ENCODE measurements at places on chromosomes 3 and 15.

GRCh38 chr3:83524901-83525300 is 1433.9 kb upstream of the CADM2 start:
- DNase-seq = no peak

- DNase-seq = no peak
Measured at GRCh38 chr3:56923526-56924224, 121.9 kb upstream of the ARHGEF3 start.

- no peak for DNase-seq
Measured at GRCh38 chr3:126127904-126128303, 44.0 kb upstream of the SLC41A3 start.

DNA sequence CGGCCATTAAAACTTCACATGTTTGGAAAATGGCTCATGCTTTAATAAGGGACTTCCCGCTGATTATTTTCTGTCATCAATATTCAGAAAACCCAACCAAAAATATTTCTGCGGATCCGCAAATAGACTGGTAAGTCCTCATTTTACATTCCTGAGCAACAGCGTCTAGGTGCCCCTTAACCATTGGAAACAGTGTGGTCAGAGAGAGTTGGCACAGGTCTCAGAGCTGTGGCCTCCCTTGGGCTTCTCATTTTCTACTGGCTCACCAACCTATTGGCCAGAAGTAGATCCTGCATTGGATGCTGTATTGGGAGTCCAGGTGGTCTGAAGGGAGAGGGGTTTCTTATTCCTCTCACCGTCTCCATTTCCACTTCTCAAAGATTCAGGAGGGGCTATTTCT is 348.1 kb upstream of the DCBLD2 start:
- no peak for DNase-seq

DNA sequence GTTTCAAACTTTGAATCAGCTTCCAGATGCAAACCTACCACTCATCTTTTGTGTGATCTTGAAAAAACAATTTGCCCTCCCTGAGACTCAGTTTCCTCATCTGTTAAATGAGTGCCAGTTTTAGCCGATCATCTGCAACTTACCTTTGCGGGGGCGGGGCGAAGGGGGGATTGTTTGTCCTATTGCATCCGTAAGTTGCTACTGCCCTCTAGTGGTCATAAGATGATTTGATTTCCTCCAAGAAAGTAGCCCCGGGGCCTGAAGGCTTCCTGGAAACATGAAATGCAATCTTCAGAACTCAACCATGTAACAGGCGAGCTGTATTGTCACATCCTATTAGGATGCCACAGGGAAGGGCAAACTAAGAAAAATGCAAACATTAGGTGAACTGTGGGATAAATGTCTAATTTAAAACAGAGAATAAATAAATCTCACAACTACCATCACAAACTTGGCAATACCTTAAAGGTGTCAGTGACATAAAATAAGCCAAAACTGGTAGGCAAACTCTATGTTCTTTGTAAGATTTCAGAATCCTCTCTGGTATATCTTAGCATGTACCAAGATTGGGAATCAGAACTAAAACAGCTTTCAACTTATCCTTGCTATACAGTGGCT is 63.5 kb upstream of the CLDN18 start:
- no peak for DNase-seq

GRCh38 chr3:132407025-132407424 is 10.3 kb upstream of the DNAJC13 start:
- no peak for DNase-seq

GRCh38 chr3:133944641-133945380 is 49.1 kb upstream of the RAB6B start:
- no peak for DNase-seq

- no peak for DNase-seq
Measured at GRCh38 chr15:77030928-77031375, 36.0 kb downstream of the PSTPIP1 start.

DNA sequence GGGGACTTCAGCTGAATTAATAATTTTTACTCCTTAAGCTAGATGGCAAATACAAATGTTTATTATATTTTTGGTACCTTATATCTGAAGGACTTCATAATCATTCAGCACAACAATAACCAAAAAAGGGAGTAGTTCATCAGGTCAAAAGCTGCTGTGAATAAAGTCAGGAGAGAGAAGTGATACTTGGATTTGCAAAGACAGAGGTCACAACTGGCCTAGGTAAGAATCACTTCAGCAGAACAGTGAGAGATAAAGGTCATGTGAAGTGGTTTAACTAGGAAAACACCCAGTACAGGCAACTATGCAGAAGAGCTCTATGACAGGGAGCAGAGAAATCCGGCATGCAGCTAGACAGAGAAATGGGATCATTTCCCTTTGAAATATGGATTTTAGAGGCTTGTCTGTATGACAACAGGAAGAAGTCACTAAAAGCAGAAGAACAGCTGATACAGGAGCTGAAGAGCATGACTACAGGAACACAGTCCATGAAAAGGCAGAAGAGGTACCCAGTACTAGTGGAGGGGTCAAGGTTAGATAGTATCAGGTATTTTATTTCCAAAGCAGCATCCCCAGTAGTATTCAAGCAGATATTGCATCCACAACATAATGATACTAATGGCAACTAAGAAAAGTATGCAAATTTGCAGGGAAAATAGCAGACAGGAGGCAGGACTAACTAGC is 25.7 kb downstream of the ZMAT3 start:
- DNase-seq = no peak

DNA sequence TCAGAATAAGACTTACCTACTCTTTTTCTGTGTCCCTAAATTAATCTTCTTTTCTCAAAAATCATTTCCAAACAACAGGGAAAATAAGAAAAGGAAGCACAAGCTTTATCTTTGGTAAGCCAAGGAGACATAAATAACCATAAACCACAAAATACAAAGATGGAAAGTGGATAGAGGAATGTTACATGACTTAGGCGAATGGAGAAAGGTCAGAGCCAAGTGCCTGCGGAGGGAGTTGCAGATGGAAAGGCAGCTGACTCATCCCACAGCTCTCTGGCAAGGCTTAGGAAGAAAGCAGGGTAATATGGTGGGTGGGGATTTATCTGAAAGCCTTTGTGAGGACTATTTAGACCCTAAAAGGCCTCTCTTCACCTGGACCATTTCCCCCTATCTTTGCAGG is 72.8 kb downstream of the GALK2 start:
- no peak for DNase-seq

- no peak for DNase-seq
Measured at GRCh38 chr3:178736300-178736699, 200.1 kb downstream of the KCNMB2 start.

DNA sequence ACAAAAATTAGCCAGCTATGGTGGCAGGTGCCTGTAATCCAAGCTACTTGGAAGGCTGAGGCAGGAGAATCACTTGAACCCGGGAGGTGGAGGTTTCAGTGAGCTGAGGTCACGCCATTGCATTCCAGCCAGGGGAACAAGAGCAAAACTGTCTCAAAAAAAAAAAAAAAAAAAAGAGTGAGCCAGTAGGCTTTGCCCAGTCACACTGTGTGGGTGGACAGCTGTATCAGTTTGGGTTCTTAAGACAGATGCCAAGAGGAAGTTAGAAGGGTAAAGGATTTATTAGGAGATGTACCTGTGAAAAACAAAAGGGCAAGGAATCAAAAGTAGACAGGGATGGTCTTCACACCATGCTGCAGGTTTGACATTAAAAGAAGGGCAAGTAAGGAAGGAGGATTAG is 86.1 kb upstream of the CGNL1 start:
- DNase-seq = no peak

- DNase-seq = no peak
Measured at GRCh38 chr15:66841953-66842681, 140.1 kb downstream of the SMAD6 start.

DNA sequence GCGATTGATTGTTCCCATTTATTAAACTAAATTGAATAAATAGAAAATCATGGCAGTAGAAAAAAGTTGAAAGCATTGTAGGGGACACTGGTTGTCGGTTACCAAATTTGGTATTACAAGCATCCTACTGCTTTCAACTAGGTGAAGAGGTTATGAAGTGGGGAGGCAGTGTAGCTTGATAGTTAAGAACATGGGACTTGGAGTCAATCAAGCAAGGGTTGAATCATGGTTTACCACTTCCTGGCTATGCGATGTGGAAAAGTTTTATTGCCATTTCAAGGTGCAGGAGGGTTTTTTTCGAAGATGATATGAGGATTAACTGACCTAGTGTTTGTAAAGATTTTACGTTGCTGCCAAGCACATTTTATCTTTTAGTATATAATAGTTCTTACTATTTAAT is 318.2 kb upstream of the KCNH8 start:
- DNase-seq = no peak

DNA sequence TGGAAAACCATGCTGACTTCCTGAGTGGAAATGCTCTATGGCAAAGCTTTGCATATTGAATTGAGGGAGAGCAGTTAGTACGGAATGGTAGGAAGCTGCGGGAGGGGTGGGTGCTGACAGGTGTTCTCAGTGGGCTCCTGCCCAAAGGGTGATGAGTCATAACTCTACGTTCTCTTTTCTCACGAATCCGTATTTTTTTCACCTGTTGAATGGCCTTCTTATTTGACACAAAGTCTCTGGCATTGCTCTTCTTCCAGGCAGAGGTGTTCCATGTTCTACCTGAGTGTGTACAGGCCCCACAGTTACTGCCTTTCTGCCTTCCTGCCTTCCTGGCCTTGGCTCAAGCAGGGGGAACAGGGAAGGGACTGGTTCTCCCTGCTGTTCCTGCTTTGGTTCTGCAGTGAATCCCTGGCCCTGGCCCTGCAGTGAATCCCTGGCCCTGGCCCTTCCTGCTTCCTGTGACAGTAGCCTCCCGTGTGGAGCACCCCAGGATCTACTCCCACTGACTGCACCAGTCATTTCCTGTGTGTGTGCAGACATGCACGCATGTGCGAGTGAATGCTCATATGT is 31.9 kb downstream of the TRAK1 start:
- DNase-seq = no peak

GRCh38 chr3:52093756-52094545 is 37.6 kb upstream of the DUSP7 start:
- no peak for DNase-seq

- no peak for DNase-seq
Measured at GRCh38 chr15:65937476-65937875, 68.2 kb downstream of the RAB11A start.

DNA sequence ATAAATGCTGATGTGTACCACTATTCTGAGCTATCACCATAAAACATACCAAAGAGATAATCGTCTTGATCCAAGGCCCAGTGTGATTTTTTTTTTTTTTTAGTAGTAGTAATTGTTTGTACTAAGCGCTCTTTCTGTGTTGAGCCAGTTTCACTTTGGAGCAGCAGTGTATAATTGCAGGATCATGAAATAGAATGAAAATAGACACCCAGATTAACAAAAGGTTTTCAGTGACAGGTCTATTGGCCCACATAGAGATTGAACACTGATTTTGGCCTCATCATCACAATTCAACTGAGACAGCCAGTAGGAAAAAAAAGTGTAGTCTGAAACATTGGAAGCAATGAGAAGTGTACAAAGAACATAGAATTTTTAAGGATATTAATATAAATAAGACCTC is 749.8 kb downstream of the NAALADL2 start:
- DNase-seq = no peak

GRCh38 chr3:120587332-120587975 is 8.7 kb upstream of the NDUFB4 start:
- DNase-seq = no peak

GRCh38 chr3:1783995-1784394 is 314.7 kb upstream of the CNTN4 start:
- no peak for DNase-seq

DNA sequence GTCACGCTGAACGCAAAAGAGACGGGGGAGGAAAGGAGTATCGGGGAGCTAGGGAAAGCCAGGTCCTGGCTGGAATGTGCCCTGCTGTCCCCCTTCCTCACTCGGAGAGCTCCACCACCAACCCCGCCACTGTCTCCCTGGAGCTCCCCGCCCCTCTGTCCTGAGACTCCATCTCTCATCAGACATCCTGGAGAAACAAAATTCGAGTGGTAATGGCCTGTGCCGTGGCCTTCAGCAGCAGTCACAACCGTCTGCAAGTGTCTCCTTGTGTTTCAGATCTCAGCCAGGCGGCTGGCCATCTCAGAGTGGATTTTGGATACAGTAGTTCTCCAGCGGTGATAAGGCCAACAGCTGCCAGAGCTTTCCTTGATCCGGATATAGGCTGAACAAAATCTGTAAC is 76.9 kb downstream of the OCA2 start:
- no peak for DNase-seq

DNA sequence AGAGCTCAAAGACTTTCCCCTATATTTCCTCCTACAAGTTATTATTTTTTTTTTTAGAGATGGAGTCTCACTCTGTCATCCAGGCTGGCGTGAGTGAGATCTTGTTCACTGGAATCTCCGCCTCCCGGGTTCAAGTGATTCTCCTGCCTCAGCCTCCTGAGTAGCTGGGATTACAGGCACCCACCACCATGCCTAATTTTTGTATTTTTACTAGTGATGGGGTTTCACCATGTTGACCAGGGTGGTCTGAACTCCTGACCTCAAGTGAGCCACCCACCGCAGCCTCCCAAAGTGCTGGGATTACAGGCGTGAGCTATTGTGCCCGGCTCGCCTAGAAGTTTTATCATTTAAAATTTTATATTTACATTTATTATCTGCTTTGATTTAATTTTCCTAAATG is 5.9 kb downstream of the AKAP13 start:
- no peak for DNase-seq

- DNase-seq = peak; percentile 24
Measured at GRCh38 chr3:183555541-183556081, at the start of gene KLHL6. Gene KLHL6 (minus strand): TSS chr3:183555706. CDS start chr3:183555653, 53 bp downstream.

GRCh38 chr3:9147215-9147895 is 102.1 kb downstream of the SRGAP3 start:
- no peak for DNase-seq

DNA sequence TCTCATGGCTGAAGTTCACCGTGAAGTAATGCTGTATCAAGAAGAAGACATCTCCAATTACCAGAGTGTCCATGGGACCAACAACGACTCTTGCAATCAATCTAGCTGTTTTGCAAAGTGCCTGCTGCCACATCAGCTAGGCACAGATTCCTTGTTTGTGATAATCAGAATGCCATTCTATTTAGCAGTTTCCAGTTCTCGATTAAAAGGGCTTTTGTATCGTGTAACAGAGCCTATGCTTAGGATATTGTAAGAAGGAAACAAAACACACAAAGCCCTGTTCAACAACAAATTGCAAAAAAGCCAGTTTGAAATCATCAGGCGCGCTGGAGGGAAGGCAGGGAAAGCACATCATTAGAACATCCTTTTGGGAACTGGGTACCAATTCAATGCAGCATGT is 26.1 kb downstream of the RASGRF1 start:
- no peak for DNase-seq

- DNase-seq = no peak
Measured at GRCh38 chr15:35784745-35785144, 238.8 kb upstream of the DPH6 start.

GRCh38 chr15:77391372-77391951 is 28.4 kb downstream of the PEAK1 start:
- no peak for DNase-seq
